ENCODE measurements at places on chromosomes 2 and 18.

GRCh38 chr2:192190474-192190873 lies 4.3 kb downstream of the TMEFF2 start:
- no peak overlapping the region for H3K4me3 ChIP-seq
- H3K36me3 ChIP-seq: no peaks in the 10 kb centered on the region
- H3K27me3 ChIP-seq: peaks cover 58% of the 10 kb centered on the region
- no peak for DNase-seq
- no peak overlapping the region for H3K27ac ChIP-seq

- H3K27ac ChIP-seq: no peak overlapping the region
- H3K27me3 ChIP-seq: no peaks in the 10 kb centered on the region
- H3K4me3 ChIP-seq: no peak overlapping the region
- H3K36me3 ChIP-seq: no peaks in the 10 kb centered on the region
- H3K4me1 ChIP-seq: peaks cover 41% of the 10 kb centered on the region
- no peak for DNase-seq
Measured at GRCh38 chr2:50724837-50725236, 307.1 kb downstream of the NRXN1 start.

DNA sequence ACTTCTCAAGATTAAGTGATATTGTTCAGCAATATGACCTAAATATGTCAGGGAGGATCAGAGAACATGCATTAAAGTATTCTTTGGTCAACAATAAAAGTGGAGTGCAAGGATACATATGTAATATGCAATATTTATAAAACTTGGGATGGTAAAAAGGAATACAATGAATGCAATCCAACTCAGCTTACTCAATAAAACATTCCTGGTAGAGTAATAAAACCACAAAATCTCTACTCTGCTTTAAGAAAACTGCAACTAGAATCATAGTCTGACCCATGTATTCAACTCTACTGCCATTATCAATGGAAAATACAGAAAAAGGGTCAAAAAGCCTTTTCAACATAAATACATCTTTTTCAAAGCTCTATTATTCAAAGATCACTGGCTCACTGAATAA lies 11.6 kb downstream of the IRS1 start:
- H3K36me3 ChIP-seq: peaks cover 42% of the 10 kb centered on the region
- H3K4me1 ChIP-seq: peaks cover 29% of the 10 kb centered on the region
- no peak overlapping the region for H3K27ac ChIP-seq
- peaks cover 8% of the 10 kb centered on the region for H3K27me3 ChIP-seq
- no peak overlapping the region for H3K4me3 ChIP-seq

- H3K4me3 ChIP-seq: no peak overlapping the region
- H3K27me3 ChIP-seq: peaks cover 3% of the 10 kb centered on the region
- H3K4me1 ChIP-seq: peaks cover 22% of the 10 kb centered on the region
- H3K36me3 ChIP-seq: peaks cover 4% of the 10 kb centered on the region
- no peak for DNase-seq
- H3K27ac ChIP-seq: no peak overlapping the region
Measured at GRCh38 chr2:9184361-9184760, 22.3 kb upstream of the ASAP2 start.

- H3K27ac ChIP-seq: no peak overlapping the region
- H3K36me3 ChIP-seq: peaks cover 41% of the 10 kb centered on the region
- H3K4me1 ChIP-seq: peaks cover 19% of the 10 kb centered on the region
- H3K27me3 ChIP-seq: peaks cover 3% of the 10 kb centered on the region
Measured at GRCh38 chr2:239161711-239162140, 239.1 kb downstream of the HDAC4 start.

- no peak overlapping the region for H3K4me3 ChIP-seq
- H3K36me3 ChIP-seq: no peaks in the 10 kb centered on the region
- H3K27ac ChIP-seq: peak overlapping the region; percentile 30
- no peaks in the 10 kb centered on the region for H3K27me3 ChIP-seq
- no peaks in the 10 kb centered on the region for H3K4me1 ChIP-seq
Measured at GRCh38 chr2:170101789-170102188, 76.2 kb upstream of the MYO3B start.

DNA sequence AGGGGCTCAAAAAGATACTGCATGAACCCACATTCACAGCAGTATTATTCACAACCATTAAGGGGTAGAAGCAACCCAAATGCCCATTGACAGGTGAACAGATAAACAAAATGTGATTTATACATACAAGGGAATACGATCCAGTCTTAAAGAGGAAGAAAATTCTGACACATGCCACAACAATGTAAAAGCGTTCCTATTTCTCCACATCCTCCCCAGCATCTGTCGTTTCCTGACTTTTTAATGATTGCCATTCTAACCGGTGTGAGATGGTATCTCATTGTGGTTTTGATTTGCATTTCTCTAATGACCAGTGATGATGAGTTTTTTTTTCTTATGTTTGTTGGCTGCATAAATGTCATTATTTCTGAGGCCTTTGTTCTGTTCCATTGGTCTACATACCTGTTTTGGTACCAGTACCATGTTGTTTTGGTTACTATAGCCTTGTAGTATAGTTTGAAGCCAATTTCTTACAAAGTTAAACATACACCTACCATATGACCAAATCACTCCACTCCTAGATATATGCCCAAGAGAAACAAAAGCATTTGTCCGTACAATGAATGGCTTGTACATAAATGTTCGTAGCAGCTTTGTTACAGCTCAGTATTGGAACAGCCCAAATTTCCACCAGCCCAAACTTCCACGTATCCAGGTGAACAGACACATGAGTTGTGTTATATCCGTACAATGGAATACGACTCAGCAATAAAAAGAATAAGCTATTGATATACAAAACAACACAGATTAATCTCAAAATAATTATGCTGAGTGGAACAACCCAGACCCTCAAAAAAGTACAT lies 85.1 kb downstream of the TMEM131 start:
- peaks cover 24% of the 10 kb centered on the region for H3K4me1 ChIP-seq
- no peaks in the 10 kb centered on the region for H3K27me3 ChIP-seq
- no peak for DNase-seq
- peaks cover 58% of the 10 kb centered on the region for H3K36me3 ChIP-seq

- H3K27ac ChIP-seq: no peak overlapping the region
- no peaks in the 10 kb centered on the region for H3K36me3 ChIP-seq
- H3K27me3 ChIP-seq: peaks cover 11% of the 10 kb centered on the region
- H3K4me1 ChIP-seq: peaks cover 10% of the 10 kb centered on the region
Measured at GRCh38 chr2:88187038-88187676, 17.0 kb downstream of the THNSL2 start.

- no peak for DNase-seq
- no peak overlapping the region for H3K27ac ChIP-seq
- no peaks in the 10 kb centered on the region for H3K36me3 ChIP-seq
- H3K27me3 ChIP-seq: peaks cover 4% of the 10 kb centered on the region
- no peaks in the 10 kb centered on the region for H3K4me1 ChIP-seq
Measured at GRCh38 chr18:42417189-42417588, 462.2 kb downstream of the PIK3C3 start.

DNA sequence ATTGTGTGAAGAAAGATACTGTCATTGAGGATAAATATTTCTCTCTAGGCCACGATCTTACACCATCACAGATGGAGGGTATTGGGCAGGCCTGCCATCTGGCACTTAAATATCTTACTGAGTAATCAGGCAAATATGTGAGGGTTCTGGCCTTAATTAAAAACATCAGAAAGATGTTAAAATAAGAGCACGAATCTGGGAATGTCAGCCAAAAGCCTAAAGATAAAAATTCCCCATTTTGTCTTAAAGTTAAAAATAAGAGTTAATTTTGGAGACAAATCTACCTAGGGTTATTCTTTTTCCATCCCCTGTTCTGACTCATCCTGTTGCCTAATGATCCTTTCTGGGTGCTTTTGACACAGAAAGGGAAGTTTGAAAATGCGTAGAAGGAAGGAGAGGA lies 121.0 kb downstream of the SUCLG1 start:
- DNase-seq: no peak
- no peaks in the 10 kb centered on the region for H3K36me3 ChIP-seq
- H3K4me1 ChIP-seq: no peaks in the 10 kb centered on the region
- peaks cover 11% of the 10 kb centered on the region for H3K27me3 ChIP-seq

GRCh38 chr18:49656073-49656692 lies 94.3 kb downstream of the LIPG start:
- no peak overlapping the region for H3K4me3 ChIP-seq
- no peak overlapping the region for H3K27ac ChIP-seq
- peaks cover 66% of the 10 kb centered on the region for H3K4me1 ChIP-seq
- H3K36me3 ChIP-seq: no peaks in the 10 kb centered on the region
- DNase-seq: no peak
- H3K27me3 ChIP-seq: peaks cover 12% of the 10 kb centered on the region

GRCh38 chr2:210269148-210269547 lies 43.9 kb upstream of the ACADL start:
- no peak overlapping the region for H3K27ac ChIP-seq
- no peak overlapping the region for H3K4me3 ChIP-seq
- DNase-seq: no peak
- H3K27me3 ChIP-seq: no peaks in the 10 kb centered on the region
- no peaks in the 10 kb centered on the region for H3K36me3 ChIP-seq
- H3K4me1 ChIP-seq: no peaks in the 10 kb centered on the region

GRCh38 chr2:216533609-216534008 lies 35.0 kb downstream of the RPL37A start:
- no peak overlapping the region for H3K4me3 ChIP-seq
- no peaks in the 10 kb centered on the region for H3K36me3 ChIP-seq
- H3K27ac ChIP-seq: peak overlapping the region; percentile 90
- no peaks in the 10 kb centered on the region for H3K27me3 ChIP-seq

GRCh38 chr2:217208867-217209266 lies 349.0 kb upstream of the TNP1 start:
- H3K27ac ChIP-seq: no peak overlapping the region
- peaks cover 13% of the 10 kb centered on the region for H3K27me3 ChIP-seq
- H3K4me3 ChIP-seq: no peak overlapping the region
- peaks cover 6% of the 10 kb centered on the region for H3K36me3 ChIP-seq
- DNase-seq: no peak

DNA sequence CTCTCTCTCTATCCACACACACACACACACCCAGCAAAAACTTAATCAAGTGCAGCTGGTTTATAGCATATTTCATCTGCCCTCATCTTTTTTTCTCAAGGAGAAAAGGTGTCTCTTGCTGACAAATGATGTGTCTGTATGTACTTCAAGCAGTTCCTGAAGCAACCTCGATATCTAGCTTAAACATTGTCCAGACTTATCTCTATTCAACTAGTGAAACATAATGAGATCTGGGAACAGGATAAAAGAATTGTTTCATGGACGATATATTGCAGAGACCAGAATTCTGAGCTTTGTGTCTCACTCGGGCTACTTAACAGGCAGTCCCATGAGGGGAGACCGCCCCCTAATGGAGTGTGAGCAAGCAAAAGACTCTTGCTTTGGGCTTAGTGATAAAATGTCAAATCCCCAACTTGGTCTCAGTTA lies 929.2 kb upstream of the SOX11 start:
- peak; percentile 56 for DNase-seq
- no peak overlapping the region for H3K4me3 ChIP-seq
- peaks cover 4% of the 10 kb centered on the region for H3K27me3 ChIP-seq

Data from nephron progenitor cell (in vitro differentiated cells).